NCI-H2029 (cell line): ENCODE measurements at places on chromosomes 2 and 18.

DNA sequence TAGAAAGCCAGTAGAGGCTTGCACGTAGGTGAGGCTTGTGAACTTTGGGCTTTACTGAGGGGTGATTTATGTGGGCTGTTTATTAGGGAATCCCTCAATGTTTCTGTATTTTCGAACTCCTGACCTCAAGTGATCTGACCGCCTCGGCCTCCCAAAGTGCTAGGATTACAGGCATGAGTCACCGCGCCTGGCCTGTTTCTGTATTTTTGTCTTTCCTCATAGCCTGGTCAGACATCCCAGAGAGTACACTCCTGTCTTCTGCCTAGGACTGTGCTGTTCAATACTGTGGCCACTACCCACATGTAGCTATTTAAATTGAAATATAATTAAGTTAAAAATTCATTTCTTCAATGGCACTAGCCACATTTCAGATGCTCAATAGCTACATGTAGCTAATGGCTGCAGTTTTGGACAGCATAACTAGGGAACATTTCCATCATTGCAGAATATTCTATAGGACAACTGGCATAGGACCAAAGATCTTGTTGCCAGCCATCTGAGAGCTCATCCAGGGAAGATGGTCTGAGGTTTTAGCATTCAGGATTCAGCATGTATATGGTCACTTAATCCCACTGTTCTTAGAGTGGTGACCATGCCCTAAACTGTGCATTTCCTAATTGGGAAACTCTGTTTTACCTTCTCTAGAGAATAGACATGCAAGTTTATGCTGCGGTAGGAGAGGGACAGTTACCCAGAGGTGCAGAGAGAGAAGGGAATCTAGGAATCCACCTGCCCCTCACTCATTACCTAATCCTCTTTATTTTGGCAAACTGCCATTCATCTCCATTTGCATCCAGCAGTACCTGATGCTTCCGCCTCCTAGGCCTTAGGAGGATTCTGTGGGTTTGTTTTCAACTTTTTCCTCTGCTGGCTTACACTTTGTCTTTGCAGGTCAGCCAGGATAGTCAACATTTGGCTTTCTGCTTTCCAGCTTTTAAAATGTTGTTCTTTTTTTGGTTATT is 64.4 kb downstream of the LCLAT1 start:
- DNase-seq: peak; percentile 63

DNA sequence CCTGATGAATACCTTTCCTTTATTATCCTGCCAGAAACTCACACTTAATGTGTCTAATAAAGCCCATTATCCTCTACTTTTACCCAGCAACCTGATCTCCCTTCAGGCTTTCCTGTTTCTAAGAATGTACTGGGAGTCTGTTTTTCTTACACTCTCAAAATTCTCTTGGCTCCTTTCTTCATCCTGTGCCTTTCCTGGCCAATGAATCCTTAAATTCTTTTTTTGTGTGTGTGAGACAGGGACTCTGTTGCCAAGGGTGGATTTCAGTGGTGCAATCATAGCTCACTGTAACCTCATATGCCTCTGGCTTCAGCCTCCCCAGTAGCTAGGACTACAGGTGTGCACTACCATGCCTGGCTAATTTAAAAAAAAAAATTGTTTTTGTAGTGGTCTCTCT is 72.7 kb downstream of the MAP2 start:
- no peak for DNase-seq

DNA sequence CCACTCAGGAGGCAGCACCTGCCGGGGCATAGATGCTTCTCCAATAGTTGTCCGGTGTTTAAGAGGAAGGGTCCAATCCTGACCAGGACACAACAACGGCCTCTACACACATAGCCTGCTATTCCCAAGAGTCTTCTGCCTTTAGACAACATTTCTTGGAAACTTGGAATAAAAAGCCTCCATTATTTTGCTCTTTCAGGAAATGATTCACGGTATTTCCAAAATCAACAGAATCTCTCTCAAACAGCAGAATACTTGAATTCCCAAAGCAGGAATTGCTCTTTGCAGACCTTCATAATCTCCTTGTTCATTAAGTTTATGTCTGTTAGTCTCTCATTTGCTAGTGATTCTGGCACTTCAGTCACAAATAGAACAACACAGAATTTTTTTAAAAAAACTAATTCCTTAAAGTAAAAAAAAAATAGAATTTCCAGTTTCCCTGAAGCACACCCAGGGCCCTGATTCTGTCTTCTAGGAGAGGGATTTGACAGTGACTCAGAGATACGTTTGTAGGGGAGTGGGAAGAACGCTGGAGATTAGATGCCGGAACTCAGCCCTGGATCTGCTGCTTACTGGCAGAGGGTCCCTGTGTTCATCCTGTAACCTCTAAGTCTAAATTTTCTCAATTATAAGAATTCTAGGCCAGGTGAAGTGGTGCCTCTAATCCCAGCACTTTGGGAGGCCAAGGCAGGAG is 74.7 kb downstream of the NAB1 start:
- no peak for DNase-seq

GRCh38 chr18:25561918-25562317 is 210.0 kb upstream of the ZNF521 start:
- no peak for DNase-seq

- DNase-seq: no peak
Observed at GRCh38 chr2:39123436-39123999, 2.7 kb upstream of the SOS1 start.

- DNase-seq: no peak
Observed at GRCh38 chr2:109396202-109397180, 217.3 kb downstream of the SEPTIN10 start.

- no peak for DNase-seq
Observed at GRCh38 chr2:106076941-106077340, 117.2 kb downstream of the UXS1 start.

GRCh38 chr2:100286318-100286717 is 36.0 kb downstream of the LONRF2 start:
- DNase-seq: no peak

GRCh38 chr18:32427084-32427900 is 43.4 kb downstream of the GAREM1 start:
- DNase-seq: no peak

DNA sequence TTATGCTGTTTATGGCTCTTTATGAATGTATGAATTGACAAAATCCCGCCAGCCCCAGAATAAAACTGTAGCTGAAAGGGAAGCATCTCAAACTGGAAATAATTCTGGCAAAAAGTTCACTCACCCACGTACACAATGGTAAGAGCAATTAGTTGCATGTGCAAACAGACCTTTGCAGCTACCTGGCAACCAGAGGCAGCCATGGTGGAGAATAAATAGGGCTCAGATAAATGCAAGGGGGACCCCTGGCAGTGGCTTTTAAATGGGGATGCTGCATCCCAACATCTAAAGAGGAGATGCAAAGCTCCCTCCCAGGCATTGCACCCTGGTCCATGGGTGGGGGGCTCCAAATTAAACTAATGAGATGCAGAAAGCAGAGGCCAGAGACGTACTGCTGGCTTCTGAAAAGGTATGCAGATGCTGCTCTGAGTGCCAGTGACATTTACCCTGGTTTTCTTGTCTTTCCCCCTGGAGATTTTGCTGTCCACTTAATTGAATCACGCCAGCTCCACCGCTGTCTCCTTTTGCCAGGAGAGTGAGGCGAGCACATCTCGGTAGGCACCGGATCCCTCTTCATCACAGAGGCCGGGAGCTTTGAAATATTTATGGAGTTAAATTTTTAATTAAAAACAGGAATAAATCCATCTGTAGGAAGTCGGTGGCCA is 126.6 kb upstream of the NRP2 start:
- no peak for DNase-seq

- no peak for DNase-seq
Observed at GRCh38 chr18:12299862-12300261, 8.2 kb upstream of the TUBB6 start.

- no peak for DNase-seq
Observed at GRCh38 chr2:74843433-74843832, 9.5 kb downstream of the HK2 start.

DNA sequence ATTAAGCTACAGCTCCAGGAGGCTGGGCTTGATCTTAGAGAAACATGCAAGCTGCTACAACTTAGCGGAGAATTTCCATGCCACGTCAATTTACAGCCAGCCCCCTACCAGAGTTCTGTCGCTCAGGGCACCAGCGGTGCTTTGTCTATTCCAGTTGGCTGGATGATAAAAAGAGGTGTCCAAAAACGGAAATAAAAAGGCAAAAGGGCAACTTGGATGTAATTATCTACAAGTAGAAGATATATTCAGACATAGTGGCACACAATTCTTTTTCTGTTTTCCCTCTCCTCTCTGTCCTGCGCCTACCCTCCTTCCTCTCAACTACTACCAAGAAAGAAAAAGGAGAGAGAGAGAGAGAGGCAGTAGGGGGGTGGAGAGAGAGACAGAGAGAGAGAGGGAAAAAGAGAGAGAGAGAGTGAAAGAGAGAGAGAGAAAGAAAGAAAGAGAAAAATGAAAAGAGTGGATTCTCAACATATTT is 363 bp upstream of the RFTN2 start:
- no peak for DNase-seq

- DNase-seq: no peak
Observed at GRCh38 chr18:3721771-3722648, 272.0 kb downstream of the TGIF1 start.

- DNase-seq: peak; percentile 40
Observed at GRCh38 chr2:172931256-172931894, 144.3 kb upstream of the MAP3K20 start.

- no peak for DNase-seq
Observed at GRCh38 chr18:78642296-78642951, 337.2 kb upstream of the SALL3 start.

DNA sequence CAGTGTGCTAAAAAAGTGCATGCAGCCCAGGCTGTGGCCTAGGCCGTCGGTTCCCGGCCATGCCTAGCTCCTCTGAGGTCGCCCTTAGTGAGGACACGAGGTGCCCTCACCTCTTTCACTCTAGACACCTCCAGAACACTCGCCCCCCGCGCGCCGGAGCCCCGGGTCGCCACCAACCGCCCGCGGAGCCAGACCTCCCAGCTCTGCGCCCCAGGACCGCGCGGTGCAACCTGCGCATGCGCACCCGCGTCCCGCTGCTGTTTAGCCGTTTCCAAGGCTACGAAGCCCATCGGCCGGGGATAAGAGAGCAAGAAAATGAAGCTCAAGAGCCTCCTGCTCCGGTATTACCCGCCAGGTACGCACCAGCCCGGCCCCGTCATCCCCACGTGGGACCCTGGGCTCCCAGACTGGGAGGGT is at the start of gene DAW1:
Gene DAW1 (plus strand): TSS at position 257 of the 417 bp plus-strand sequence. CDS start 59 bp downstream, at position 316.
- DNase-seq: peak; percentile 57

GRCh38 chr2:31922542-31923408 is 88.0 kb downstream of the MEMO1 start:
- DNase-seq: no peak

GRCh38 chr2:138252587-138252986 is 249.0 kb upstream of the SPOPL start:
- no peak for DNase-seq

DNA sequence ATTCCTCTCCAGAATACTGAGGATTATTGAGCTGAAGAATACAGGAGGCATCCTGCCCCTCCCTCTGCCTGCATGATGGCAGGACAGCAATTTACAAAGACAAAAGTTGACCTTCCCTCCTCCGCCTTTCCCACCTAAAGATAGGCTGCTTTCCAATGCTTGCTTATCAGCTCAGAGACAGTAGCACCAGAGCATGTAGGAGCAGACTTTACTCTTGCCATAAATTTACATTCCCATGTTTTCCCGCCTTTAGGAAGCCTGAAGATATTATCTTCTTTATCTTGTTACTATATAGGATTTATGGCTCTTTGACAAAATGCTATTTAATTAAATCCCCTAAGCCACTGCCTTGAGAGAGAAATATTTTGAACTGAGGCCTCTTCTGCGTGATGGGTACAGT is 135.6 kb upstream of the HNMT start:
- DNase-seq: no peak

DNA sequence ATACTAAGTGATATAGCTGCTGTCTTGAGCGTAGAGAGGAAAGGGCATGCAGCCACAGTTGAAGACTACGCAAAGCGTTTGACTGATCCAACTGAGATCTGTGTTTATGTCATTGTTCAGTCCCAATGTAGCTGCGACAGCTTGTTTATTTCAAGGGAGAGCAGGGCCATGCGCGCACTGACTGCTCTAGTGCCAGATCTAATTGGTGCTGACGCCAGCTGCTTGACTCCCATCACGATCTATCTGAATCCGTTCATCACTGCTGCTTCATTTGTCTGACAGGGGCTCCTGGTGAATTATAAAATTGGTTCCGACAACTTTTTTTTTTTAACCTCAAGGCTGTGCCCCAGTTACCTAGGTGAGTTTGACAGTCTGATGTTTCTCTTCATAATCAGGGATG is 75.7 kb downstream of the CHST9 start:
- no peak for DNase-seq

GRCh38 chr18:34947711-34948125 is 93.5 kb upstream of the MAPRE2 start:
- no peak for DNase-seq
